ENCODE measurements at places on chromosomes 5 and 9.
A peak's percentile ranks its signal among the peaks of the same experiment; 100 is the strongest.

DNA sequence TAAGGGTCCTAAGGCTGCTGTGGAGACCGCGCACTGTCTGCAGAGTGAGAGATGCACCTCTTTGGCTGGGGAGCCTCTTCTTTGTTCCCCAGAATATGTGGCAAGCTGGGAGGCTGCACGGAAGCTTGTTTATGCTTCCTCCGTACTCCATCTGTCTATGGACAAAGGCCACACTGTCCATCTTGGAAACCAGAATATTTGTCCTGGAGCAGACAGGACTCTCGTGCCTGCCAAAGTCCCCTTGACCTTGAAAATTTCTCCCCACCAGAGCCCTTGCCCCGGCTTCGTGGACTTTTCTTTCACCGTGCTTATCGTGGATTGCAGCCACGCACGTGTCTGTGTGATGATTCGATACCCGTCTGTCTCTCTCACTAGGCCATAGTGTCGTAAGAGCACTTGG lies 147.4 kb downstream of the NSG2 start:
- DNase-seq, result no peak

DNA sequence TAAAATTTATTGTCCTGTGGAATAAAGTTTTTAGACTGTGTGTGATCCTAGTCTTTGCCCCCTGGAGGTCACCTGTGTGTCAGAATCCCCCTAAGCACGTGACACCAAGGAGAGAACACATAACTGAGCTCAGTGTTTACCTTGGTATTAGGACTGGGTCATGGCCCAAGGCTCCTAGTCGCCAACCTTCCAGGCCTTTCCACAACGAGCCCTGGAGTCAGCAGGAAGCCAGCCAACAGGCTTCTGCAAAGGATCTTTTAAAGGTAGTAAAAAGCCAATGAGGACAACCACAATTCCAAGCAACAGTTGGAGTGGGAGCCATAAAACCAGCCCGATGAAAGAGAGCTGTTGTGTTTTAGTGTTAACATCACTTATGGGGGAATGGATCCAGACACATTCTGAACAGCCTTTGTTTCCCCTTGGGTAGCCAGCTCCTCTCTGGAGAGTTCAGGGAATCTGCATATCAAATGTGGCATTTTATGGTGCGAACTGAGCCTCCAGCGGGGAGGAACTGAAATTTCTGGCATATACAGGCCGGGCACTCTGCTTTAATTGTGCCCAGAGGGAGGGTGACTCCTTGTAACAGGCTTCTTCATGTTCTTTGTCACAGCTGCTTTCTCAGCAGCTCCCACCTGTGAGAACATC lies 239.9 kb downstream of the FSTL4 start:
- DNase-seq, result no peak

DNA sequence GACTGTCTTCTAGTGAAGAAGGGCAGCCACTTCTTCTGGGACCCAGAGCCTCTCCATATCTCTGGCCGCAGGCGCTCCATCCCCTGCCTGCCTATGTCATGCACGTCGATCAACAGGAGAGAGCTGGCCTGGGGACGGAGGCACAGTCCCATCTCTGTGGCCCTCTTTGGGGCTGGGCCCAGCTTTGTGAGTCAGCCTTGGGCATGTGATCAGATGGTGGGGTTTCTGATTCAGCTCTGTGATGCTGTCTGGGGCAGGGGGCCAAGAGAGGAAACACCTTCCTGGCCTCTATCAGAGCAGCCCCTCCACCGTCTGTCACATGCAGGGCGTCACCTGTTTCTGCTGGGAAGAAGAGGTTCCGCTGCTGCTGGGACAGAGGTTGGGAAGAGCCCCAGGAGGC lies 72.6 kb downstream of the MVB12B start:
- DNase-seq, result no peak

GRCh38 chr9:89448381-89448780 lies 49.5 kb downstream of the SEMA4D start:
- DNase-seq, result peak; percentile 51

GRCh38 chr9:136949239-136949816 lies 2.7 kb upstream of the LCN12 start:
- DNase-seq, result no peak

DNA sequence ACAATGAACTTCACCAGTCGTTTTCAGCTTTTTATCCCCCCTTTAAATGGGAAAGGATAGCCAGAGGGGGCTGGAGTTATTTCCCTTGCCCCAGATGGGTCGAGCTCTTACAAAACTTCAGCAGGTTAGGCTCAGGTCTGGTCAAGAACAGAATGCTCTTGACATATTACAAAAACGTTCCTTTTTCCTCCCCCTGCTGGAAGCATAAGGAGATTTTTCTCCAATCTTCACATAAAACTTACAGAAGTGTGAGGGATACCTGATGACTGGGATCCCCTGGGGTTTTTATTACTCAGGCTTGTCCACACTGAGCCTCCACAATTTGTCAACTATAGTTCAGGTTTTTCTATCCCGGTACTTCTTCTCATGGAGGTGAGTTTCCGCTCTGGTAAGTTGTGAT lies 60.8 kb downstream of the CSF2 start:
- no peak for DNase-seq

DNA sequence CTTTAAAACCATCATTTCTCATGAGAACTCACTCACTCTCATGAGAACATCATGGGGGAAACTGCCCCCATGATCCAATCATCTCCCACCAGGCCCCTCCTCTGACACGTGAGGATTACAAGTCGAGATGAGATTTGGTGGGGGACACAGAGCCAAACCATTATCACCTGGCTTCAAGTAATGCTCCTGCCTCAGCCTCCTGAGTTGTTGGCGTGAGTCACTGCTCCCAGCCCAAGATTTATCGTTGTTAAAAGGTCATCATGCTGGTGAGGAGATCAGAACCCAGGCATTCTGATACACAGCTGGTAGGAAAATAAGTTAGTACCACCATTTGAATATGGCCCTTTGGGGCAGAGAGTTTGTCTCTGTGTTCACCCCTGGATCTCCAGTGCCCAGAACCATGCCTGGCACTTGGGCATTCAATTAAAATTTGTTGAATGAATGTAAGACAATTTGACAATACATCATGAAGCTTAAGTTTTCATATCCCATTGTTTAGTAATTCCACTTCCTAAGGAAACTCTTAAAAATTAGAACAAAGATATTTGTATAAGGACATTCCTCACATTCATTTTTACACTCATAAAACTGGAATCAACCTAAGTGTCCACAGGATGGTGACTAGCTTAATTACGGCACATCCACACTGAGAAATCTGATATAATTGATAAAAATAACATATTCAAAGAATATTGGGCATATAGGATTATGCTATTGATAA lies 58.0 kb upstream of the COL15A1 start:
- DNase-seq, result no peak

- no peak for DNase-seq
Measured at GRCh38 chr5:156330141-156330870, 3.3 kb downstream of the SGCD start.

GRCh38 chr5:178116143-178116885 lies 3.0 kb downstream of the N4BP3 start:
- DNase-seq, result peak; percentile 19

- DNase-seq, result no peak
Measured at GRCh38 chr5:90251447-90251846, 158.1 kb downstream of the CETN3 start.

DNA sequence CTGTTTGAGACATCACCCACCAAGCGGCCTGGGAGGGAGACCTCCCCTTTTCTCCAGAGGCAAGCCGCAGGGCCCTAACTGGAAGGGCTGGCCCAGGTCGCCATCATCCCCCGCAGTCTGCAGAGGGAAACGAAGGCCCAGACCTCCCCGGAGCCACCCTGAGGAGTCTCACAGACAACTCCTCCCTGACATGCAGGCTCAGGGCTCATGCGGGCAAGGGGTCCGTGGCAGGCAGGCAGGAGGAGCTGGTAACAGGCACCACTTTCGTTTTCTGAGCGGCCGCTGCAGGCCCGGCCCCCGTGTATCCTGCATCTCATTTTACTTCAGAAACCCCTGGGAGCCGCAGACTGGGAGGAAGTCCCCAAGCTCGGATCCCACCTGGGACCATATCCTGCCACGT lies 192.0 kb upstream of the PPP1R26 start:
- DNase-seq, result no peak

DNA sequence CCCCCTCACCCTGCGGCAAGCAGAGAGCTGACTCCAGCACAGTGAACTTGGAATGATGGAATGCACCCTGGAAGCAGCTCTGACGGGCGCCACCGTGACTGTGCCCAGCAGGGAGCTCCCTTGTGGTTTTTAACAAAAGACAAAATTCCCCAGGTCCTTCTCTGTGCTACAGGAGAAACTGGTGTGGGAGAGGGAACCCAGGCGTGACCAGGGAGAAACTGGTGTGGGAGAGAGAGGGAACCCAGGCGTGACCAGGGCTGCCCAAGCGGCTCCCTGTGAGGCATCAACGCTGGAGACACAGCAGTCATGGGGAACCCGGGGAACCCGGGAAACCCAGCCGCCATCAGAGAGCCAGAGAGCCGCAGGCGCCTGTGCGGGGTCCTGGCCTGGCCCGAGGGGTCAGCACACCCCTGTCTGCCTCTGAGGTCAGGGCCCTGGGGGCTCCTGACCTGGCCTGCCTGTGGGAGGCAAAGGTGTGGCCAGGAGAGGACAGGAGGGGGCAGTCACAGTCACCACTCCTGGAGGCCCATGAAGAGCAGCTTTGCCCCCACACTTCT lies 3.1 kb upstream of the AHRR start:
- no peak for DNase-seq

- no peak for DNase-seq
Measured at GRCh38 chr5:59592101-59592500, 301.4 kb downstream of the PDE4D start.

- DNase-seq, result no peak
Measured at GRCh38 chr5:131983244-131983771, 28.1 kb downstream of the ACSL6 start.

DNA sequence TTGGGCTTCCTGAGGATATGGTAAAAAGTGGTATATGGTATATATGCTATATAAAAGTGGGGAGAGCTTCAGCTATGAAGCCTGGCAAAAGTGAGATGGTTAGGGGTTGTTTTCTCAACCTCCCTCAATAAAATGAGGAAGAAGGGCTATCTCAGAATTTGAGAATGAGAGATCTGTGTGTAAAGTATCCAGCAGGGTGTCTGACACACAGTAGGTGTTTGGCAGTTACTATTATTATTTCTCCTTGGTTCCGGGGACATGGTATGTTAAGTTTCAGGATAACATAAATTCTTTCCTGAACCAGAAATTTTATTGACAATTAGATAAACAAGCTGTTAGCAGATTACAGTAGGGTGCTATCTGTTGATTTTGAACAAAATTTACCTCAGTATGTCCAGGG lies 94.1 kb downstream of the DENND1A start:
- DNase-seq, result no peak

GRCh38 chr9:109451311-109452025 lies 46.6 kb downstream of the PTPN3 start:
- DNase-seq, result no peak

DNA sequence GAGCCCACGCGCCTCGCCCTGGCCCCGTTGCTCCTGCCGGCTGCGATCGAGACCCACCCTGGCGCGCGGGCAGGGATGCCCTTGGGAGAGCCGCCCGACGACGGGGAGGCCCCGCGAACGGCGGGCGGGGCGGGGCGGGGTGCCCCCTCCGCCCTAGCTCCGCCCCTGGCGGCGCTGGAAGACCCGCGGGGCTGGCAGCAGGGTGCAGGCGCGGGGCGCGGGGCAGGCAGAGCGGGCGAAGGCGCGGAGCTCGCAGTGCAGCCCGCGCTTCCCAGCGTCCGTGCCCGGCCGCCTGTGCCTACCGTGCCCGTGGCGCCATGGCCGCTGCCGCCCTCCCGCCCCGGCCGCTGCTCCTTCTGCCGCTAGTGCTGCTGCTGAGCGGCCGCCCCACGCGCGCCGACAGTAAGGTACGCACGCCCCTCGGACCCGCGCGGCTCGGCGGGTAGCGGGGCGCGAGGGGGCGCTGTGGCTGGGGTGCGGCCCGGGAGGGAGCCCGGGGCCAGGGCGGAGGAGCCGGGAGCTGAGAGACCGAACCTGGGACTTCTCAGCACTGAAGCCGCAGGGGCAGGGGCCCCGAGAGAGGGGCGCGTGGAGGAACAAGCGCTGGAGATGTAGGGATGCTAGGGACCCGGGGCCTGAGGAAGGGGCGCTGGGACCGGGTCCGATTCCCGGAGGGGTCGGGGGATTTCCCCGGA lies at the start of gene OLFML2A:
TSS of gene OLFML2A (plus strand) at position 180 of the 695 bp plus-strand sequence. CDS start at position 318, 138 bp downstream.
- peak; percentile 58 for DNase-seq

- no peak for DNase-seq
Measured at GRCh38 chr5:141994511-141995136, 18.2 kb downstream of the GNPDA1 start.

GRCh38 chr9:127102788-127103187 lies 19.6 kb downstream of the ANGPTL2 start:
- no peak for DNase-seq

DNA sequence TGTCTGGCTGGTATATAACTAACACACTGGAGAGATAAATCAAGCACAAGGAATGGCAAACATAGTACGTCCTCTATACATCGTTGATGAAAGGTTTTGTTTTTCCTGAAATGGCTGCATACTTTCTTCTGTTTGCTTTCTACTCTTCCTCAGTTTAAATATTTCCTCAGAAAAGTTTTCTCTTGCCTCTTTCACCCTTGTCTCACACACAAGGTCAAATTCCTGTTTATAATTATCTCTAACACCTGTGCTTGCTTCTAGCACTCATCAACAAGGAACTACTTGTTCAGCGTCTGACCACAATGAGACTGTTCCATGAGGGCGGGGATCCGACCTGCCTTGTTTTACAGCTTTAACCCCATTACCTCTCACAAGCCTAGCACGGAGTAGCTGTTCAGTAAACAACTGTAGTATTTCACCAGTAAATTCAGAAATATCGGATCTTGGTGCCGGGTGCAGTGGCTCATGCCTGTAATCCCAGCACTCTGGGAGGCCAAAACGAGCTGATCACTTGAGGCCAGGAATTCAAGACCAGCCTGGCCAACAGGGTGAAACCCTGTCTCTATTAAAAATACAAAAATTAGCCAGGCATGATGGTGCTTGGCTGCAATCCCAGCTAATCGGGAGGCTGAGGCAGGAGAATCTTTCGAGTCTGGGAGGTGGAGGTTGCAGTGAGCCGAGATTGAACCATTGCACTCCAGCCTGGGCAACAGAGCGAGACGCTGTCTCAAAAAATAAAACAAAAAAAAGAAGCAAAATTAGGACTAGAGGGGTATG lies 37.0 kb downstream of the NR6A1 start:
- DNase-seq, result no peak
